ENCODE measurements at places on chromosomes 2 and 18. TPM values are rescaled to one million over a fixed set of nuclear protein-coding genes. Genes with fewer than 3 reads are reported as not detected.

Gene EPG5
- total RNA-seq, result 22.0 TPM

Gene POU3F3
- total RNA-seq, result not detected

Gene CCDC85A
- total RNA-seq, result 11.2 TPM

Gene RAB17
- total RNA-seq, result 1.6 TPM

Gene EPHA4
- 29.6 TPM for total RNA-seq

Gene APLF
- 6.5 TPM for total RNA-seq

Gene ALPP
- not detected for total RNA-seq

Gene FOXI3
- total RNA-seq, result not detected

Gene KCNS3
- total RNA-seq, result 0.81 TPM

Gene MAL
- total RNA-seq, result not detected

Gene DCDC2C
- not detected for total RNA-seq

Gene DHRS9
- total RNA-seq, result 17.0 TPM

Gene RAD51AP2
- not detected for total RNA-seq

Gene SERPINB10
- total RNA-seq, result 0.09 TPM

Gene TTN
- 0.66 TPM for total RNA-seq

Gene UPP2
- total RNA-seq, result not detected

Gene MYO5B
- 0.54 TPM for total RNA-seq

Gene IMPA2
- total RNA-seq, result 7.1 TPM

Gene L3MBTL4
- total RNA-seq, result not detected

Gene CDK15
- total RNA-seq, result not detected

Gene GALNT13
- total RNA-seq, result 0.36 TPM

Gene CD8B
- total RNA-seq, result not detected

Gene AQP12A
- total RNA-seq, result not detected

Gene FAHD2A
- 32.8 TPM for total RNA-seq
